Renal cortical epithelial cell (primary cell): ENCODE measurements at places on chromosomes 5 and 9. TPM values are rescaled to one million over a fixed set of nuclear protein-coding genes. Genes with fewer than 3 reads are reported as not detected.

The PHF24 gene
- under 0.01 TPM in 1 of 2 replicates, not detected in the other for total RNA-seq

The GABRP gene
- 0.35 and 0.45 TPM in 2 replicates for total RNA-seq

The TXNDC8 gene
- total RNA-seq: not detected in 2 replicates

The GLDC gene
- total RNA-seq: 129 and 177 TPM in 2 replicates

The CEL gene
- total RNA-seq: 0.60 TPM in 1 of 2 replicates, not detected in the other

The NDFIP1 gene
- 63.2 and 126 TPM in 2 replicates for total RNA-seq

The GABRA1 gene
- not detected in 2 replicates for total RNA-seq

The IL13 gene
- total RNA-seq: not detected in 2 replicates

The SPATA31E1 gene
- not detected in 2 replicates for total RNA-seq
